ENCODE measurements at places on chromosomes 7 and 10. TPM values are rescaled to one million over a fixed set of nuclear protein-coding genes. Genes with fewer than 3 reads are reported as not detected.

The CROT gene
- total RNA-seq = 4.8 TPM

The DIP2C gene
- total RNA-seq = 3.2 TPM

The STK31 gene
- 0.02 TPM for total RNA-seq

The LRRC18 gene
- 0.70 TPM for total RNA-seq

The OR2A1 gene
- total RNA-seq = not detected

The FAM237B gene
- total RNA-seq = not detected

The SLC26A5 gene
- not detected for total RNA-seq

The WBP1L gene
- 25.7 TPM for total RNA-seq

The EPHA1 gene
- total RNA-seq = not detected

The CFAP46 gene
- 0.35 TPM for total RNA-seq

The LRIT1 gene
- total RNA-seq = not detected

- DNase-seq = no peak
Observed at GRCh38 chr7:47782022-47782421, 166.2 kb downstream of the PKD1L1 start.

DNA sequence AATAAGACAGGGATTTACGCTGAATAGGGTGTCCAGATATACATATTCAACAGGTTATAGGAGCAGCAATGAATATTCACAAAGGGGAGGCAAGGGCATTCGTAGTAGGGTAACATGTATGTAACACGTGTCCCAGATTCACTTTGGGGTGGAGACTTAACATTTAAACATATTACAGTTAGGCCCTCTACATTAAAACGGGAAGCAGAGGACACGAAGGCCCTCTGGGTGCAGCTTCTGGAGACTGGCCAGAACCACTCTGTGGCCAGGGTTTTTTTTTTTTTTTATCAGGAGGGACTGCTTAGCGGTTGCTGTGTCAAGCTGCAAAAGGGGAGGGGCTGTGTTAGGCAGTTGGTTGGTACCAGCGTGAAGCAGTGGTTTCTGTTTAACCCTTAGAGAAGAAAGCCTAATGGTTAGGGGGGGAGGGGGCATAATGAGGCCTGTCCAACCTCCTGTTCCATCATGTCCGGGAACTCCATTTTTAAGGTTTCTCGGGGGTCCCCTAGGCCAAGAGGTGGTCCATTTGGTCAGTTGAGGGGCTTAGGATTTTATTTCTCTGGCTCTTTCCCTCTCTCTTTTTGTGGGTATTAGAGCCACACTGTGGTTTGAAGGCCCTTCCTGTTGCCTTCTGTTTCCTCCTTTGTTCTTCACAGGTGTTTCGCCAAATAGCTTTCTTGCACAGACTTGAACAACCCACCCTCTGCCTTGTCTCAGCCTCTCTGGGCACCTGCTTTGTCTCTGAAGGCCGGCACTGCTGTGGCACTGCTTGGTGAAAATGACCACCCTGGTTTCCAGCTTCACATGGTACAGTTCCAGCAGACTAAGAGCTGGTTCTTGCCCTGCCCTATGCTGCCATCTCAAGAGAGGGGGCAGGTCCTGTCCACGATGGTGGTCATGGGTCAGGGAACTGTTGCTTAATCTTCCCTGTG, 26.4 kb downstream of the PRF1 start:
- peak; percentile 44 for DNase-seq

- DNase-seq = no peak
Observed at GRCh38 chr7:159240962-159241361, 96.3 kb upstream of the VIPR2 start.

DNA sequence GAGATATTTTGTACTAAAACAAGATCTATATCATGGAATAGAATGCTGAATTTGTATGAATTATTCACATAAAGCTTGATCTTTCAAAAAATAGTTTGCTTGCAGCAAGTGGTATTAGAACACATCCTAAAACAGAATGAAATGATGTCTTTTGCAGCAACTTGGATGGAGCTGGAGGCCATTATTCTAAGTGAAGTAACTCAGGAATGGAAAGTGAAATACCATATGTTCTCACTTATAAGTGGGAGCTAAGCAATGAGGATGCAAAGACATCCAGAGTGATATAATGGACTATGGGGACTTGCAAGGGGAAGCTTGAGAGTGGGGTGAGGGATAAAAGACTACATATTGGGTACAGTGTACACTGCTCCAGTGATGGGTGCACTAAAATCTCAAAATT, 53.7 kb downstream of the ASB4 start:
- no peak for DNase-seq

DNA sequence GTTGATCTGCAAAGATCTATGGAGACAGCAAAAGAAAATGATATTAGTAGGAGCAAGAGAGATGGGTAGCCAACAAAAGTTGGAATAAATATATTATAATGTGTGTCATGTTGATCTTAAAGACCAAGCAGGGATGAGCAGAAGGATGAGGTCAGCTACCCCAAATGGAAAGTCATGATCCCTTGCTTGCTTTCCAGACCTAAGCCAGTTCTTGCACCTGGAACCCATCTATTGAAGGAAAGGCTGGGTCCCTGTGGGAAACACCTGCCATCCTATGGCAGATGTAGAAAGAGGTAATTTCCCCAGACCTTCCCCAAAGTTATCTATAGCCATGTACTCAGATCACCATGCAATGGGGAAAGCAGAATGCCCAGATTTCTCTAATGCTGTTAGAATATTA, 52.5 kb downstream of the LYZL2 start:
- no peak for DNase-seq

DNA sequence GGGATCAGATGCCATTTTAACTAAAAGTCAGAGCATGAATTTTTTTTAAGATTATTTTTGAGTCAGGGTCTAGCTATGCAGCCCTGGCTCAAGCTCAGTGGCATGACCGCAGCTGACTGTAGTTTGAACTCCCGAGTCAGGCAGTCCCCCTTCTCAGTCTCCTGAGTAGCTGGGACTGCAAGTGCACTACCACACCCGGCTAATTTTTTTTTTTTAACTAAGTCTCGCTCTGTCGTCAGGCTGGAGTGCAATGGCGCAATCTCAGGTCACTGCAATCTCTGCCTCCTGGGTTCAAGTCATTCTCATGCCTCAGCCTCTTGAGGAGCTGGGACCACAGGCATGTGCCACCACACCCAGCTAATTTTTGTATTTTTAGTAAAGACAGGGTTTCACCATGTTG, 7.8 kb downstream of the TAS2R41 start:
- DNase-seq = peak; percentile 6

- no peak for DNase-seq
Observed at GRCh38 chr10:46995234-46995633, 84.0 kb downstream of the PTPN20 start.

DNA sequence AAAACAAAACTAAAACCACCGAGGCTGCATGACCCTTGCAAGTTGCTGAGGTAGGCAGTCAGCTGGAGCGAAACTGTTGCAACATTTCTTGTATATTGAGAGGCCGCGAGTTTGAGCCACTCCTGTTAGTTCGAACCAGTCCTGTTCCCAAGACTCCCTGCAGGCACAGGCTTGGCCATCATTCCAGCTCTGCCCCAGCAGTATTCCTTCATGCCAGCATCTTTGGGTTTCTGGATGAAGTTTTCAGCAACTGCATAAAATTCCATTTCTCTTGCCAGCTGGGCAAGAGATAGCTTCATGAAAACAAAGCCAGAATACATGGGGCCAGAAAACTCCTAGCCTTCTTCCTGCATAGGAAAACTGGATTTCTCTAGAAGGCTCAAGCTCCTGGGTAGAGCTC, 207.6 kb downstream of the FRMD4A start:
- DNase-seq = no peak

GRCh38 chr10:120077707-120078492, 185.4 kb downstream of the SEC23IP start:
- no peak for DNase-seq

GRCh38 chr7:1552200-1552599, 3.8 kb downstream of the TMEM184A start:
- no peak for DNase-seq

DNA sequence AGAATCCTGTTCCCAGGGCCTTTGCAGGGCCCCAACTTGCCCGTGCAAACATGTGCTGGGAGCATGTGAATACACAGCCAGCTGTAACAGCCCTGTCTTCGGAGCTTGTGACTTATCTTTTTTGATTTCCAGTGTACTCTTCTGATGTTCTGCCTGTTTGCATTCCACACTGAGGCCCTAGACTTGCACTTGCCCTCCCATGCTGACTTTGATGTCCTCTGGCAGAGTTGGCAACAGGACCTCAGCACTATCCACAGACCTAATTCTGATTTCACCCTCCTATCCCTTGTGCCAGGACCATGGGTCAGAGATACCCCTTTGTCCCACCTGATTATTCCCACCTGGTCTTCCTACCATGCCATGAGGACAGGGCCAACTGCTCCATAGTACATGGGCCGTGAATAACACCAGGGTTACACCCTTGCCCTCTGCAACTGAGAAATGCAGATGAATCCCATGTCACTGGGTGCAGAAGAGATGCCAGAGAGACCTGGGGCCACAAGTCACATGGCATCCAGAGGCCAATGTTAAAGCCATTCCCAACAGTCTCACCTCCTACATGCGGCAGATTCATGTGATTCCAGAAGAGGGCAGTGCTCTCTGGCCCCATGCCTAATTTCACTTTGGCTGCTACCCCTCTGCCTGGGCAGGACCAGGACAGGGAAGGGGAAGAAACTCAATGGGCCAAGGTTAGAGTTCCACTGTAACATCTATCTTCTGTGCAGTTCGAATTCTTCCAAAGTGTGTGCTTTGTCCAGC, 43.0 kb downstream of the SCRN1 start:
- peak; percentile 27 for DNase-seq

DNA sequence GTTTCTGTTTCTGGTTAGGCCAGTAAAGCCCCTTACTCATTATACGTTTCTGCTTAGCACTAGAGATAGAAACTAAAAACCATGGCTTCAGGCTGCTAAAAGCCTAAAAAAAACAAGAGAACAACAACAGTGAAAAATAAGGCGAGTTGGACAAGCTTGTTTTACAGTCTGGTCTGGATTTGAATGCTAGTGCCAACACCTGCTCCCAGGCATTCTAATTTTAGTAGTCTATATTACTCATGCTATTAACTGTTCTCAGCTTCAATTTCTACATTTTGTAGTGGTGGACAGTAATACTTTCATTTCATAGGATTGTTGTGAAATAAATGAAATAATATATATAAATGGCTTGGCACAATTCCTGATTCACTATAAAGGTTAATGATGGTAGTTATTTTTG, 108.5 kb downstream of the HBP1 start:
- no peak for DNase-seq

DNA sequence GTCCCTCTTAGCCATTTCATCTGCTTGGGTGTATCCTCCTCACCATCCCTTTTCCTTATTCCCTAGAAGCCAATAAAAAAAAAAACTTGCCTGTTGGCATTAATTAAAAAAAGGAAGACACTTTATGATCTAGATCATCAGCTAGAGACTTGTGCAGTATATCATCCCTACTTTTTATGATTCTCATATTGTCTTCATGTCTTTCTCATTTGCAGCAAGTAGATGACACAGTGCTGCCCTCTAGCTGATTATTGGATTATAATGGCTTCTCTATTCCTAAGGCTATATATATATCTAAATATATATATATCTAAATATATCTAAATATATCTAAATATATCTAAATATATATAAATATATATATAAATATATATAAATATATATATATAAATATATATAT, 272.4 kb upstream of the LRGUK start:
- peak; percentile 20 for DNase-seq

Data from HT1080 (cell line).